NCI-H1417 treated with DMSO at 0.1 percent for 48 hours (cell line): ENCODE measurements at places on chromosomes 2 and 18.

- DNase-seq: no peak
Measured at GRCh38 chr18:44048846-44049245, 631.8 kb upstream of the SETBP1 start.

DNA sequence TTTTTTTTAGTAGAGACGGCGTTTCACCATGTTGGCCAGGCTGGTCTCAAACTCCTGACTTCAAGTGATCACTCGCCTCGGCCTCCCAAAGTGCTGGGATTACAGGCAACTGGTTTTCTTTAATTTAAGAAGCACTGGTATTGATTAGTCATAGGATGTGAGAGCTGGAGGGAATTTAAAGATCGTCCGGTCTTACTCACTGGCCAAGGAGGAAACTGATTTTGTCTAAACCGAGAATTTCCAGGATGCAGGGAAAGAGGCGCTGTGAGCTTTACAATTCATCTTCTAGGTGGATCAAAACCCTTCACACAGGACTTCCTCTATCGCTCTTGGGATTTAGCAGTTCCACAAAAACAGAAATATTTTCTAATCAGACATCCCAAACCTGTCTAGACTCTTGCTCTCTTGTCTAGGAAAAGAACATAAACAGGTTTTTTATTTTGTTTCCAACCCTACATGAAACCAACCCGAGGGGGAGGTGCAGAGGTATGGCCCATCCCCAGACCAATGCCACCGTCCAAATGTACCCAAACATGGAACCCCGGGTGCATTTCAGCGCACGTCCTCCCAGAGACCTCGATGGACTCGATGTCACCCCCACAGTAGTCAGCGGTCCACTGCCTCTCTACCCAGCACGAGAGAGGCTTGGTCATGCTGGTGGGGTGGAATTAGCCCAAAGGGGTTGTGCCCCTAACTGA, 12.5 kb upstream of the TUBB6 start:
- DNase-seq: no peak

DNA sequence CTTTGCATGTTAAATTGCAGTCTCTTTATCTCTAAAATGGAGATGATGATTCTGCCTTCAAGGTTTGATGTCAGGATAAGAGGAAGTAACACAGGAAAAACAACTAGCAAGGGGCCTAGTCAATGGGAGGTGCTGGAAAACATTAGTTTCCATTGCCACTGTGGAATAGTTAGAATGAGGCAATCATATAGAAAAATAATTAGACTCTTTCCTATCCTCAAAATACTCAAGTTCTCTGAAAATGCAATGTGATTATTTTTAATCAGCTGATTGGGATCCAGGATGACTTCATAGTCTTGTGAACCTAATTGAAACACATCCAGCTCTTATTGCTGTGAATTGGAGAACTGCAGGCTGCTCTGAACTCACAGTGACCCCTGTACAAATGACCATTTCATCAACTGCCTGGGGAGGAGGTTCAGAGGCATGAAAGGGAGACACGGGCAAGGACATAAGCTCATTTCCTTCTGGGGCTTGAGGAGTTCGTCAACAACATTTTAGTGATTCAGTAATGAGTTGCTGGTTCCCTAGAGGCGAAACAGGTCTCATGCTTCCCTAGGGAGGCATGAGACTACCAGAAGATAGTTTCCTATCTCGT, 422.5 kb downstream of the LPIN1 start:
- no peak for DNase-seq

GRCh38 chr2:130966775-130967490, 126.3 kb downstream of the FAM168B start:
- DNase-seq: no peak

- DNase-seq: no peak
Measured at GRCh38 chr2:240045098-240045497, 8.2 kb downstream of the OR6B3 start.

DNA sequence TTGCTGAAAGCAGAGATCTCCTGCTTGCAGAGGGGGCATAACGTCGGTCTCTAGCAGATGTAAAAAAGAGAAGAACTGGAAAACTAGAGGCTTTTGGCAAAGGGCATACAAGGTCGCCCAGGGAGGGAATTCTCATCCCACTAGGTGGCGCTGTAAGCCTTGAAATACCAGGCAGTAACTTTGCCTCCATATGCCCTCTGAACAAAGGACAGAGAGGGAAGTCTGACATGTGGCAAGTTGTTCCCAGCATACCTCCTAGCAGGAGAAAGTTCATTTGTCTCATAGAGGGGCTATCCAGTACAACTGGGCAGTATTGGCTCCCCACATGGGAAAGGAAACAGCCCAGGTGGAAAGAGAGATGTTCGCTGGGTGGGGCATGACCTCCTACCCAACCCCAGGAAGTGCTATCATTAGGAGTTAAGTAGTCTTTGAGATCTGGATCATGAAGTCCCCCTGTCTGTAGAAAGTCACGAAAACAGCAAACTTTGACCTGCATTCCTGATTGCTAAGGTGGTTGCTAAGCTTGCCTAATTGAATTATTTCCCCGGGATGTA, 39.9 kb downstream of the STK17B start:
- no peak for DNase-seq

- no peak for DNase-seq
Measured at GRCh38 chr2:33135645-33136044, 188.9 kb downstream of the LTBP1 start.

- no peak for DNase-seq
Measured at GRCh38 chr2:239587311-239587731, 186.5 kb upstream of the HDAC4 start.

GRCh38 chr2:68121873-68122679, 35.6 kb upstream of the PNO1 start:
- DNase-seq: peak; percentile 11

DNA sequence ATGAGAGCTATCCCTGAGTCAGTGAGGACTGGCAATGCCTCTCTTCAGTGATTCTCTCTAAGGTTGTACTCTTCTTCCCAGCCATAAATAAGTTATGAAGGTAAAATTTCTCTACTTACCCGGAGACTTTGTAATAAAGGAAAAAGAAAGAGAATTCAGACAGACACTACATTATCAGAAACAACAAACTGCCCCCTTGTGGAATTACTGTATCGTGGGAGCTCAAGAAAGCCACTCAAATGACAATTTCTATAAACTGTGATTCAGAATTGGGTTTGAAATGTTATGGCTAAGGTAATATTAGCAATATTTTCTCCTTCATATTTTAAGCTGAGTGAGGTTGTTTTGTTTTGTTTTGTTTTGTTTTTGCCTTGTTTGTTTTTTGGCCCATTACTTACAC, 155.8 kb upstream of the TANK start:
- no peak for DNase-seq

GRCh38 chr2:42060718-42061619, 13.1 kb downstream of the PKDCC start:
- DNase-seq: no peak

GRCh38 chr2:178718283-178718682, 88.9 kb downstream of the TTN start:
- DNase-seq: no peak

DNA sequence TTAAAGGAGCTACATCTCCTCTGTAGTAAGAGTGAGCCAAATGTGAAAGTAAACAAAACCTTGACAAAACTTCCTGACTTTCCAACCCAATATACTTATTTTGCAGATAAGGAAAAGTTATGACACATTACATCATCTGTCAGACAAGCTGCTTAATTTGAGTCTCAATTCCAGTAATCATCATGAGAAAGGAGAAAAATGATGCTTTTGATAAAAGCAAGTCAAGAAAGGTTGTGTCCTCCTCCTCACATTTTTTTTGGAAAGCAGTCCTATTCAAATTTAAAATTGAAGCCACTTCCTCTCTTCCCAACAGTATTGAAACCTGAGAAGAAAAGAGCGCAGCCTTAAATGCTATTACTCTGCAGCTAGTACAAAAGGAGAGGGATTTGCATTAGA, 519.6 kb downstream of the LRP1B start:
- DNase-seq: no peak

DNA sequence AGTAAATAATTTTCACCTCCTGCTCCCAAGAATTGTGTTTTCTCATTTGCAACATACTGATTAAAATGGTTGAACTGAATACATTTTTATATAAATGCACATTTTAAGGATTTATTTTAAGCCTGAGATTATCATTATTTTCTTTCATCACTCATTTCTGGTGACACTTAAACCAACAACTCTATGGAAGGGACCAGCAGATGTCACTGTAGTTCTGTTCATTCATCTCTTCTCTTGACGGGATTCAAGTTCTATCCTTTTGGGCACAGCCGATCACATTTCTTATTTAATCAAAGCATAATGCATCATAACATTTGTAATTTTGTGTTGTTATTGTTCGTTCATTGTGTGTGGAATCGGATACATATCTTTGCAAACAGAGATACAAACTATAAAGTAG, 417.9 kb downstream of the HRH4 start:
- peak; percentile 47 for DNase-seq

DNA sequence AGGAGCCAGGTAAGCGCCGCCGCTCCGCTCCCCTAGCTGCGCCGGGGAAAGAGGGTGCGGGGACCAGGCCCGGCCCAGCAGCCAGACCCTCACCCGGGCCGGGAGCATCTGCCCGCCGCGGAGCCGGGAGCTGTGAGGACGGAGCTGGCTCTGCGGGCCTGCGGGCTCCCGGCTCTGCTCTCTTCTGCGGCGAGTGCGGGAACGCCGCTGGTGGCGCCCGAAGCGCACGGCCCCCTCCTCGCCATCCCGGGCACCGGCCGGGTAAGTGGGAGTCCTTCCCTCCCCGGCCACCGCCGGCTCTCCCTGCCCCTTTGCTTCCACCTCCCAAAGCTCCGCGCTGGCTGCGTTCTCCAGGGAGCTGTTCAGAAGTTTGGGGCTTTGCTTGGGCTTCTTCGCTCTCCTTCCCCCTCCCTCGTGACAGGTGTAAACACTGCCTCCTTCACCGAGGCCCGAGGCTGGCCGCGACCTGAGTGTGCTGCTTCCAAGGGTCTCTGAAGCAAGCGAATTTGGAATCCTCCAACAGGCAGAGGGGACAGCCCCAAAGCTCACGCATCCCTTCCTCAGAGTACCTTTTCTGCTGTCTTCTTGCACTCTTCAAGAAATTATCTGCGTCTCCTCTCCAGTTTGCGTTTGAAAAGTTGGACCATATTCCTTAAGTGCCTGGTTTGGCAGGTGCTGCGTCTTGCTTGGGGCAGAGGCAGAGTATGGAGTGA, 632 bp downstream of the AFTPH start:
- no peak for DNase-seq

GRCh38 chr2:152221839-152222238, 46.3 kb upstream of the STAM2 start:
- no peak for DNase-seq

- no peak for DNase-seq
Measured at GRCh38 chr2:203683932-203684556, 22.4 kb upstream of the CD28 start.

DNA sequence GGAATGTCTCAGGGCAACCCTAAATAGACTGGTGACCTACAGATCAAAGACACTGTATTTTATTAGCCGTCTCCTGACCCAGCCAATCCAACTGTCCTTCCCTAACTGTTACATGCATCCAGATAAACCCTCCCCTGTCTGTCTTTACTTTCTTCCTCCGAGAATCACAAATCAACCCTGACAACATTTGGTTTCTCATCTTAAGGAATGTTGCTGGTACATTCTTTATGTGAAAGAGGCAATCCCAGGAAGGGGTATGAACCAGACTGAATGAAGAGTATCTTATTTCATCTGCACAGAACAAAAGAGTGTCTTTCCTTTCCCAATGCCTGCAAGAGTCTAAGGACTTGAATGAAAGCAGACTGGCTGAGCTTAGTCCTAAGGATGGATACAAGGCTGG, 113.9 kb upstream of the LTBP1 start:
- no peak for DNase-seq

DNA sequence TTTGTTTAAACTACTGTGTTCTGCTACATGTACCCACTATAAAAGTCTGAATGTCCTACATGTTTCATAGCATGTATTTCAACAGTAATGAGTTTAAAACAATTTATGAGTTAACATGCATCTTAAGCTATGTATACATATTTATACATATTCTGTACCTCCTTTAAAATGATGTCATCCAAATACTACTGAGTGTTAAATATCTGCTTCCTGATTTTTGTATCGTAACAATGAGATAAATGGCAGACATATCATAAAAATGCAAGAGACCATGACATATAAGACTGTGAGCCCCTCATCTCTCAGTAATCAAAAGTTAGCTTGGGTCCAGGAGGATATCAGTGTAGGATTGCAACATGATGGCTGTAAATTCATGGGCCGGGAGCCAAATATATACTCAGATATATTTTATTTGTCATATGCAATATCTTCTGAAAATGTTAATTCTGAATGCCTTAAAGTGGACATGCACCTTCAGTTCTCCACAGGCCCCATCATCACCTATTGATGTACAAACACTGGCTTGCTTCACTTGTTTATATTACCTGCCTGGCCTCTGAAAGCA, 3.6 kb downstream of the COL5A2 start:
- no peak for DNase-seq

GRCh38 chr18:3449512-3450011, 410 bp upstream of the TGIF1 start:
- DNase-seq: no peak

GRCh38 chr18:43744960-43745745, 467.9 kb upstream of the SYT4 start:
- no peak for DNase-seq

DNA sequence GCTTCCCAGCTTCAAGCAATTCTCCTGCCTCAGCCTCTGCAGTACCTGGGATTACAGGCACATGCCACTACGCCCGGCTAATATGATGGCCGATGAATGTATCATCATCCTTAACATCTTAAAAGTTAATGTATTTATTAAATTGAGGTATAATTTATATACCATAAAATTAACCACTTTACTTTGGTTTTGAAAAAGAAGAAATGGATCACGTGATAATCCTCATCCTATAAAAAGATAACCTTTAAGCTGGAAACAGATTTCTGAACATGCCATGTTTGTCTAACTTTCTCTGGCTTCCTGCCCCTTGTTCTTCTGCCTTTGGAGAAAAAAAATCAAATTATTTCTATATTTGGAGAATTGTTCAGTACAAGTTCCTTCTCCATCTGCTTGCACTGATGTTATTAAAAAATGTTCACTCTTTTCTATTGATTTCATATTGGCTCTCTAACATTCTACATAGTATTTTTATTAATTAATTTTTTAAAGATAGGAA, 57.0 kb upstream of the ACTR3 start:
- DNase-seq: no peak

GRCh38 chr2:207698301-207698700, 13.1 kb upstream of the CCNYL1 start:
- no peak for DNase-seq

GRCh38 chr2:8391126-8391525, 290.7 kb upstream of the ID2 start:
- DNase-seq: no peak

GRCh38 chr2:240960971-240961876, 37.2 kb upstream of the SNED1 start:
- no peak for DNase-seq
